ENCODE measurements at places on chromosomes 2 and 18.

DNA sequence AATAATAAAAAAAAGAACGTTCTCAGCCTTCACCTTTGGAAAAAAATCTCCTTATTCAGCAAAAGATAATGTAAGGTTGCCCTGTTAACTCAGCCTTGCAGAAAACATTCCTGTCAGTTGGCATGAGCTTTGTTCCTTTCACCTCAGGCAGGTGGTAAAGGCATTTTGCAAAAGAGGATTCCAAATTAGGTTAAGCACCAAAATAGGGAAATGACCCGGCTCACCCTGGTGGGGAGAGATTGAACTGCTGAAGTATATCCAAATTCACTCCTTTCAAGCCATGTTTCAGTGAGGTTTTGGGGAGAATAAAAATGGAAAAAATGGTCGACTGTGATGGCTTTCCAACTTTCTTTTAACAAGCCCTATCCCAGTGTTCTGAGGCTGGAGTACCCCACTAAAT is 1988.8 kb upstream of the PIK3C3 start:
- DNase-seq: no peak

DNA sequence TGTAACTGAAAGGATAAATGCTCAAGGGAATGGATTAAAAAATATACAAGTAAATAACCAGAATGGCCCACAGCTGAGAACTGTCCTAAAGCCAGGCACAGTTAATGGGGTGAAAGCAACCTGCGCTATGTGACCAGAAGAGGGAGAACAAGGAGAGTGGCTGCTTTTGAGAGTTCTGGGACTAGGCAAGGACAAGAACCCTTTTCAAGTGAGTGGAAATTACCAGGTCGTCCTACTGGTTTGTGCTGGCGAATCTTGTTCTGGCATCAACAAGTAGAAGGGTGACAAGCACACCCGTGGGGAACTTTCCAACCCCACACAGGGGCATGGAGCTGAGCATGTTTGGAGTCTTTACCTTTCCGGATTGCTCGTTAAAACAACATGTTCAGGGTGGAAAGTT is 82.8 kb downstream of the TMEM17 start:
- DNase-seq: no peak

GRCh38 chr2:221097568-221097915 is 474.6 kb downstream of the EPHA4 start:
- DNase-seq: no peak

GRCh38 chr18:69002233-69002632 is 204.4 kb downstream of the CCDC102B start:
- no peak for DNase-seq

DNA sequence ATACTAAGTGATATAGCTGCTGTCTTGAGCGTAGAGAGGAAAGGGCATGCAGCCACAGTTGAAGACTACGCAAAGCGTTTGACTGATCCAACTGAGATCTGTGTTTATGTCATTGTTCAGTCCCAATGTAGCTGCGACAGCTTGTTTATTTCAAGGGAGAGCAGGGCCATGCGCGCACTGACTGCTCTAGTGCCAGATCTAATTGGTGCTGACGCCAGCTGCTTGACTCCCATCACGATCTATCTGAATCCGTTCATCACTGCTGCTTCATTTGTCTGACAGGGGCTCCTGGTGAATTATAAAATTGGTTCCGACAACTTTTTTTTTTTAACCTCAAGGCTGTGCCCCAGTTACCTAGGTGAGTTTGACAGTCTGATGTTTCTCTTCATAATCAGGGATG is 75.7 kb downstream of the CHST9 start:
- no peak for DNase-seq

DNA sequence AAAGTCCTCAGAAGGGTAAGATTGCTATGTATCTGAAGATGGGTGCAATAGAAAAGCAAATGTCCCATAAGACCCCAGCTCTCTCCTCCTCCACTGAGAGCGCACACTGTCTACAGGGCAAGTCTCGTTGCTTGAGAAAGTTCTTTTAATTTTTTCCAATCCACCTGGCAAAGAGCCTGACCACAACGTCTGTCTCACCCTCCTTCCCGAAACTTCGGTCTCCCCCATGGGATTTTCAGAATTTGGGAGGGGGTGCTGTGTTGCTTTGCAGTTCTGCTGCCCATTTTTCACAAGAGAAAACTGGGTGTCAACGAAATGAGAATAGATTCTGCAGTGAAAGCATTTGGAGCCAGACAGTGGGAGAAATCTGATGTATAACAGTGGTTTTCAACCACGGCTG is 40.4 kb downstream of the SERTAD2 start:
- DNase-seq: no peak

GRCh38 chr2:26495705-26496297 is 17.9 kb upstream of the OTOF start:
- no peak for DNase-seq

- DNase-seq: no peak
Observed at GRCh38 chr2:198490748-198491147, 686.4 kb downstream of the PLCL1 start.

- no peak for DNase-seq
Observed at GRCh38 chr2:234753701-234754100, 198.1 kb upstream of the SH3BP4 start.

GRCh38 chr2:113218283-113219091 is 44.7 kb downstream of the PSD4 start:
- DNase-seq: no peak

GRCh38 chr18:48385596-48385995 is 23.6 kb downstream of the ZBTB7C start:
- no peak for DNase-seq

DNA sequence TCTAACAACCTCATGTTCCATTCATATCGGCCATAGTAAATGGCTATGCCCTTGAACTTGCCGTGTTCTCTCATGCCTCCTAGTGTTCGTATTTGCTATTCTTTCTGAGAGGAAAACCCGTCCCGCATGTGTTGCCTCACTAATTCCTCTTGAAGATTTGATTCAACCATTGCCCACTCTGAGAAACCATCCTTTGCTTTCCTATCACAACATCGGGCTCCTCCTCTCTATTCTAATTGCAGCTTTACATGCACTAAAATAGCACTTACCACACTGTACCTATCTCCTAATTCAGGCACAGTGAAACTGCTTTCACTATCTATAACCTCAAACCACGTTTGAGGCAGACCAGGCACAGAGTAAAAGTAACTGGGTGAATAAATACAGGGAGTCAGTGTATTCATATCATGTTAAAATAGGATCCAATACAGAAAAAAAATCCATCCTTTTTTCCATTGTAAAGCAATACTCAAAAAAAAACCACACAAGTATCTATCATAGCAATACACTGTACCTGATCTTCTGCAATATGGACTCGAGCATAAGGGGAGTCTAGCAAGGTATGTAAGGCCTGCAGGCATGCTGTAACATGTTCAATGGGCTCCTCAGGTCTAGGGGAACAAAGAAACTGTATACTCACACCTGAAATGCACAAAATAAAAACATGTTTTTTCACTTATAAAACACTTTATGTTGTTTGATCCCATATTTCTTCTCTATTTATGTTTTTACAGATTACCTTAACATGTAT is 39.0 kb upstream of the STRN start:
- no peak for DNase-seq

DNA sequence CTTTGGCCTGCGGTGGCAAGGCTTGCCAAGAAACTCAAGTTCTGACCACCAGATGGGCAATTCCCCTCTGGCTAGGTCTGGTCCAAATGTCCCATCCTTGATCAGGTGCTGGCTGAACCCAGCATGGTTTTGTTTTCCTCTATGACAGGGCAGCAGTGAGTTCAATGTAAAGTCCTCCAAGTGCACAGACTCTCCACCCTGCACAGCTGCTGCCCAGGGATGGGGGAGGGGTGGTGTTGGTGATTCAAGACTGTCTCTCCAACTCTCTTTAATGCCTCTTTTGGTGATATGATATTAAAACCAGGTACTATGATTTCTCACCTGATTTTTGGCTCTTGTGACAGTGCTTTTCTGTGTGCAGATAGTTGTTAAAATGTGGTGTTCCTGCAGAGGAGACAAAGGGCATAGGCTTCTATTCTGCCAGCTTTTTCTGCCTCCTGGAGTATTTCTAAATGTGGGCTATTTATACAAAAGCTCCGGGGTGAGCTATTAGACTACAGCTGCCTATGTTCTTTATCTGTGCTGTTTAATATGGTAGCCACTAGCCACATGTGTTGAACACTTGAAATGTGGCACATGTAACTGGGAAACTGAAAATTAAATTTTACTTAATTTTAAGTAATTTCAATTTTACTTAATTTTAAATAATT is 64.0 kb upstream of the STK39 start:
- no peak for DNase-seq

DNA sequence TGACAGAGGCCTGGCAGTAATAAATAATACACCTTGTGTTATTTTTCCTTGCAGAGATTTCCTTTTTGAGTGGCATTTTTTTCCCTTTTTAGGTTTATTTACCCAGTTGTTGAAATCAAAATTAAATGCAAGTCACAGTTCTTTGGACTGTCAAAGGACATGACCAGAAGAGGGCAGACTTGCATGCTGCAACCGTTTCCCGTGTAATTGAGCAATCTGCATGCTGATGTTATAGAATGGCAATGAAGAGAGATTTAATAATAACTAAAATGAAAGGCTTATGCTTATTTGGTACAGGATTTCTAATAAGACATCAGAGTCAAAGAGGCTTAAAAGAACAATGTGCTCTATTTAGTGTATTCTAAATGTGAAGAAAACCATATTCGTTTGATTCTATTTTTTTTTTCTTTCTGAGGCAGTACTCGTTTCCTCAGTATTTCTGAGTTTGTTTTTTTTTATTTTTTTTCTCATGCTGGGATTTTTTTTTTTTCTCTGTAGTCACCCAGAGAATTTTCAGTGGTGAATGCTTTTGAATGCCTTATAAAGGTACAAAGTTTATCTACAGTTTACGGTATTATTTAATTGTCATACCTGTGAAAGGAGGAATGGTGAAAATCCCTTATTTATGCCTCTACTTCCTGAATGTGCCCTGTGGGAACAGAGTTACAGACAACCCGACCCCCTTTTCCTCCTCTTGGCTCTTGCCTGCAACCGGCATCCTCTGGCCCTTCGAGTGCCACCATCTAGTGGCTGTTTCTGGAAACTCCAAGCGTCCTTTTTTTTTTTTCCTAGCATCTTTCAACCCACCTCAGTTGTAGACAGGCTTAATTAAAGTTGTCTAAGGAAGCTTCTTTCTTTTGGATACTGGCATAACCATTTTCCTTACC is 368.5 kb downstream of the LRRTM1 start:
- no peak for DNase-seq

GRCh38 chr18:58362027-58362575 is 266.8 kb downstream of the ALPK2 start:
- DNase-seq: no peak

DNA sequence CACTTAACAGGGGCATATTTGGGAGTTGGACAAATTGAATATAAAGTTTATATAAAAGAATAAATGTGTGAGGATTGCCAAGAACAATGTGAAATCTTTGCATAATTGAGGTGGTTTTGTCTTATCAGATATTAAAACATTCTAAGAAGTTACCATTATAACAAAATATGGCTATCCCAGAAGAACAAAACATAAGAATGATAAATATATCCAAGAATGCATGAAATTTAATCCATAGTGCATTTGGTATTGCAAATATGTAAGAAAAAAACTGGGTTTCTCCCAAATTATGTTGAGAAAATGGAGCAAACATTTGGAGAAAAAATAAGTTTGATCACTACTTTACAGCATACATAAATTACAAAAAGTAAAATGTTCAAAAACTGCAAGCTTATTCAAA is 562.4 kb downstream of the RNF144A start:
- DNase-seq: no peak

DNA sequence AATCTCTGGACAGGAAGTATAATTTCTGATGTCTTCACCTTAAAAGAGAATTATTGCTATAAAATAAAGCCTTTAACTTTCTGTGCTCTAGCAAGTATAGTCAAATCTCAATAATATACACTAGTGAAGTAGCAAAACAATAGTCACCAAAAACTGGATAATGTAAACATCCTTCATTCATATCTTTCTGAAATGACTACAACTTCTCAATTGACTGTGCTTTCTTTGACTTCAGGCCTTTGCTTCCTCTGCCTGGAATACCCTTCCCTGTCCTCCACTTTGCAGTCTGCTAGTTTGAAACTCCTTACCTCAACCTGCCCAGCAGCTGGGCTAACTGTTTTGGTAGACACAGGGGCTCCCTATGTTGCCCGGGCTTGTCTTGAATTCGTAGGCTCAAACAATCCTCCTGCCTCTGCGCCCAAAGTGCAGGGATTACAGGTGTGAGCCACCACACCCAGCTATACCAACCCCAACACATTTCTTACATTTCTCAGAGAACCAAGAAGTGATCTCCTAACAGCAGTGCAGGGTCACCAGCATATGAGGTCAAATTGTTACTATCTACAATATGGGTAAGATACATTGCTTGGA is 6.6 kb upstream of the PCBP1 start:
- no peak for DNase-seq

DNA sequence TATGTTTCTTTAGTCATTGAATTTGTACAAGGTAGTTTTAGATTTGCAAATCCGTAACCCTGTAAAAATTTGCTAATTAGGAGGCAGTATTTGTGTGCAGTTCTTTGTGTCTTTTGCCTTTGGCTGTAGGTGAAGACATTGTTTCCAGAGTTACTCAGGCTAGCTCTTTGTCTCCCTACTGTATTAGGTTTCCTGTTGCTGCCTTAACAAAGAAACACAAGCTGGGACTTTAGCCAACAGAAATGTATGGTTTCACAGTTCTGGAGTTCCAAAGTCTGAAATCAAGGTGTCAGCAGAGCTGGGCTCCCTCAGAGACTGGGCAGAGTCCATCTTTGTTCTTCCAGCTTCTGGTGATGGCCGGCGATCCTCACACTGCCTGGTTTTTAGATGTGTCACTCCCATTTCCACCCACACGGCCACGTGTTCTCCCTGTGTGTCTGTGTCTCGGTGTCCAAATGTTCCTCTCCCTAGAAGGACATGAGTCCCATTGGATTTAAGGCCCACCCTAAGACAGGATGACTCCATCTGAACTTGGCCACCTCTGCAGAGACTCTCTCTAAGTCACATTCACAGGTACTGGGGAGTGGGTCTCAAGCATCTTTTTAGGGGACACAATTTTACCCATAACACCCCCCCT is 309.7 kb downstream of the GALR1 start:
- DNase-seq: no peak

DNA sequence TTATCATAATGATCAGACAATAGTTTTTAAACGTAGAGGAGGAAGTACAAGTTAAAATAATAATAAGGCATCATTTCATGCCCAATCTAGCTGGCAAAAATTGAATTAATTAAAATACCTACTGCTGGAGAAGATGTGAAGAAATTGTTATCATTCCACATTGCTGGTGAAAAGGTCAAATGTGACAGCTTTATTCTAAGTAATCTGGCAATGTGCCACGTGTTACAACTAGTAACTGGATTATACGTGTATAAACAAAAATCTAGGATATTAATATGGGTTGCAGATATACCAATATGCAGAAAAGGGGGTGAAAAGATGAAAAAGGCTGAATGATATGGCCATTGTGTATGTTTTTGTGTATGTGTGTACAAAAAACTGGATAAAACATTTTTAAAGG is 32.4 kb downstream of the SMAD2 start:
- no peak for DNase-seq

GRCh38 chr18:7666195-7666776 is 99.2 kb downstream of the PTPRM start:
- no peak for DNase-seq
